ENCODE measurements at places on chromosomes 2 and 18.

- no peak for DNase-seq
Observed at GRCh38 chr2:160679686-160680085, 186.1 kb upstream of the RBMS1 start.

DNA sequence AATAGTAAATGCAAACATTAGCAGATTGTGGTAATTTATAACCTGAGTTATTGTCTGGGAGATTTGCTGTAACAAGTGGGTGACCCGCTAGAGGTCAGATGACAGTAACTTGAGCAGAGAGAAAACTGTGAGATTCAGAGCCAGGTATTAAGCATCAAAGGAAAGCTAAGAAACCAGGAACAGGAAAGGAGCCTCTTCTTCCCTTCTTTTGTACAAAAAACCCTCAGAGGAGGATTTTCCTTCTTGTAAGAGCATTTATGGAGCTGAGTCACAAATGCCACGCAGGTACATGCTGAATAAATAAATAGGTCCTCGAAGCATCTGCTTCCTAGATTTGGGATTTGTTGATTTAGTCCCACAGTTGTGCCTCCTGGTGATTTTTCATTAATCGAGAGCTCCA is 146.5 kb downstream of the SH3BP4 start:
- DNase-seq = no peak

DNA sequence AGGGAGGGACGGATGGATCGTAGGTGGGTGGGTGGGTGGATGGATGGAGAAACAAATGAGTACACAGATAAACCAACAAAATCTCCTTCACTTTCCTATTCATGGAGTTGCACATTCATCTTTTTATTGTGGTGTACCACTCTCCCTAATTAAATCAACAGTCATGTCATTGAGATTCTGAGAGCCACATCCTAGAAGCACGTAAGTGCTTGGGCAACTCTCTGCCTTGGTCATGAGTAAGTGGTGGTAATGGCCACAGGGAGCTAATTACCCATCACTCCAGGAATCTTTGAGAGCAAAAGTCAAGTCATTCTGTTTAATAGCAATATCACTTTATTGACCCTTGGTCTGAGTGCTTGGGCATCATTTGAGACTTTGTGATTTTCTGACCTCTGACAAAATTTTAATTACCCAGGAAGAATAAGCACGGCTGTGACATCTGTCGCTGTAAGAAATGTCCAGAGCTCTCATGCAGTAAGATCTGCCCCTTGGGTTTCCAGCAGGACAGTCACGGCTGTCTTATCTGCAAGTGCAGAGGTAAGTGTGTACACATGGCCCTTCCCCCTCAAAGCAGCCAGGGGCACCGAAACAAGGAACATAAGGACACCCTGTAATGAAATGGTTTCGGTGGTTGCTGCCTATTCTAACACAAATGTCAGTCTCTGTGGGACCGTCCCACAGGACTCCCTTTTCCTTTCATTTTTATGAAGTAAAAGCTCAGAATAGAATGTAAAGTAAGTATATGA is 85.9 kb downstream of the FEZ2 start:
- no peak for DNase-seq

GRCh38 chr2:105747991-105748390 is 3.3 kb downstream of the NCK2 start:
- no peak for DNase-seq

DNA sequence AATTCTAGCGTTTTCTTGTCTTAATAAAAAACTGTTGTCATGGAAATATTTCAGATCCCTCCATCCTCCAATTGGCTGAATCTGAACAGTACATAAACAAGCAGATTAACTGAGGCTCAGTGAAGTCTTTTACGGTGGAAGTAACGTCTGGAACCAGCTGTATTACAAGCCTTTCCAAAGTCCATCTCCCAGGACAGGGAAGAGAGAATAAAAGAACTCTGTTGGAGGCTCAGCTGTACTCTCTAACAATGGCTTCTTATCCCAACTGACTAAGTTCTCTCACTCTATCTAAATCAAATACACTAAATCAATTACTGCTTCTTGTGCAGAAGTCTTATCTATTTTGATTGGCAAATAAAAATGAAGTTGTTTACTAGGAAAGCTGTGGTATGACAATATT is 19.9 kb upstream of the NEDD4L start:
- no peak for DNase-seq

All from SW480 (cell line).